Activated naive CD8-positive, alpha-beta T cell treated with anti-CD3 and anti-CD28 coated beads, Interleukin-2, amount 50 U/mL, for 24 hours (primary cell): ENCODE measurements at places on chromosomes 4 and X.

- DNase-seq: no peak
Measured at GRCh38 chrX:307261-308111, 11.1 kb downstream of the GTPBP6 start.

GRCh38 chr4:128454881-128455280 lies 167.3 kb upstream of the PGRMC2 start:
- DNase-seq: no peak

GRCh38 chrX:154967603-154968002 lies 54.9 kb downstream of the F8 start:
- DNase-seq: no peak

DNA sequence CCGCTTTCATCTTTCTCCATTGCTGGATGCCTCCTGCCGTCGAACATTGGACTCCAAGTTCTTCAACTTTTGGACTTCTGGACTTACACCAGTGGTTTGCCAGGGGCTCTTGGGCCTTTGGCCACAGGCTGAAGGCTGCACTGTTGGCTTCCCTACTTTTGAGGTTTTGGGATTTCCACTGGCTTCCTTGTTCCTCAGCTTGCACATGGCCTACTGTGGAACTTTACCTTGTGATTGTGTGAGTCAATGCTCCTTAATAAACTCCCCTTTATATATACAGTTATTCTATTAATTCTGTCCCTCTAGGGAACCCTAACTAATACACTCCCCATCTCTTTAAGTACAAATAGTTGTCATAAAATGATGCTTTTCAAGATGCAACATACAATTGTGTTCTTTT lies 595.3 kb downstream of the ARAP2 start:
- DNase-seq: no peak

DNA sequence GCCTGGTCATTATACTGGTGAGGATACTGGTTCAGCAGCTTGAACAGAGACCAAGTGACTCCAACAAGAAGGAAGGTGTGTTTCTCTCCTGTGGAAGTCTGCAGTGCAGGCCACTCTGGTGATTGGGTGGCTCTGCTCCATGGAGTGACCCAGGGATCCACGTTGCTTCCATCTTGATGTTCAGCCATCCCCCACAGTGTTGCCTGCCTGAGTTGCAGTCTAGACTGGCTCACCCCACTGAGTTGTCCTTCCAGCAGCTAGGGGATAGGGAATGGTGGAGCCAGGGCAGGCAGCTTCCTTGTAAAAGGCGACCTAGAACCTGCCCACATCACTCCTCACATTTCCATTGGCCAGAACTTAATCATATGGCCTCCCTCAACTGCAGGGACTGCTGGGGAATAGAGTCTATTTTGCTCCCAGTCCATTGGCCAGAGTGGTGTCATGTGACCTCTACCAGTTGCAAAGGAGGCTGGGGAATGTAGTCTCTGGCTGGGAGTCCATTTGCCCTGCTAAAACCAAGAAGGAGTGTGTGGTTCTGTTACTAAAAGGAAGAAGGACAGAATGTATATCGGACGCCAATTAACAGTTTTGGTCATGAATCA lies 8.0 kb downstream of the MAN2B2 start:
- no peak for DNase-seq

- DNase-seq: no peak
Measured at GRCh38 chrX:141341743-141342142, 99.4 kb upstream of the SPANXC start.

GRCh38 chr4:16411501-16412085 lies 185.3 kb upstream of the TAPT1 start:
- no peak for DNase-seq
